ENCODE measurements at places on chromosomes 7 and 10.

DNA sequence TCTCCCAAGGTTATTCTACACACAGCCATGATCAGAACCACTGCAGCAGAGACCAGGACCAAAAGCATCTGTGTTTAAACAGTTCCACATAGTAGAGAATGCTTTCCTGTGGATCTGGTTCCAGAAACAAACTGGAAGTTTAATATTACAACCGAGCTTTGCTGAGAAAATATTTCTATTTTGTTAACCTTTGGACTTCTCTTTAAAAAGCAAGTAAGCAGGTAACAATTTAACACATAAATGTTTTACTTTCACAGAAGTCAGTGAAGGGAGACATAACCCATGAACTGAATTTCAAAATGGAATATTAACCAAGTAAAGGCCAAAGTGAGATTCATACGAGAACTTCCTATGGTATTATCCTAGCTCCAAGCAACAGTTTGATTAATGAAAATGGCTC is 98.6 kb upstream of the PHYHIPL start:
- no peak overlapping the region for H3K4me3 ChIP-seq
- no peak overlapping the region for H3K27ac ChIP-seq
- H3K27me3 ChIP-seq = no peaks in the 10 kb centered on the region
- no peak for DNase-seq
- no peaks in the 10 kb centered on the region for H3K4me1 ChIP-seq

GRCh38 chr10:86042161-86042560 is 324.4 kb downstream of the GRID1 start:
- H3K36me3 ChIP-seq = no peaks in the 10 kb centered on the region
- H3K4me1 ChIP-seq = no peaks in the 10 kb centered on the region
- no peak overlapping the region for H3K27ac ChIP-seq
- no peaks in the 10 kb centered on the region for H3K27me3 ChIP-seq

GRCh38 chr7:73705551-73705920 is 13.9 kb downstream of the STX1A start:
- H3K36me3 ChIP-seq = no peaks in the 10 kb centered on the region
- no peak for DNase-seq
- no peaks in the 10 kb centered on the region for H3K4me1 ChIP-seq
- no peak overlapping the region for H3K4me3 ChIP-seq

GRCh38 chr10:68781613-68782574 is 45.4 kb upstream of the STOX1 start:
- H3K27me3 ChIP-seq = no peaks in the 10 kb centered on the region
- H3K27ac ChIP-seq = no peak overlapping the region
- DNase-seq = no peak
- no peaks in the 10 kb centered on the region for H3K36me3 ChIP-seq
- no peaks in the 10 kb centered on the region for H3K4me1 ChIP-seq

DNA sequence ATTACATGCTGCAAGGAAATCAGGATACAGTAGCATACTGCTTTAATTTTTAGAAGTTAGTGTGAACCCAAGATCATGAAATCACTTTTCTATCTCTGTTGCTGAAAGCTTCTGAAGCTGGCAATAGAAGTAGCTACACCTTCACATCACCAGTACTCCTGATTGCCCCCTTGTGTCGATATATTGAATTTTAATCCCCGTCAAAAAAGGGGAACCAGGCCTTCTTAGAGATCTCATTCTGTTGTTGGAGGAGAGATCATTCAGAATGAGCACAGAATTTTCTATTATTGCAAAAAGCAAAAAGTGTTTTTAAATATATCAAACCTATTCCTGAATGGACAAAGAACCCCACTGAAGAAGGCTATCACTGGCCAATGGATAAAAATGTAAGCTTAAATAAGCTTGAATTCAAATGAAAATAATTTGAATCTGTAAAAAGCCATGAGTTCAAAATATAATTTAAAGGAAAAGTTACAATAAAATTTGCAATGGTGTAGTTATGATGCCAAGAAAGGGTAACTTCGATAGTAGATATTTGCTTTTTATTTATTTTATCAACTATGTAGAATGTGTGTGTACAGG is 39.7 kb upstream of the TEX47 start:
- DNase-seq = no peak
- no peaks in the 10 kb centered on the region for H3K27me3 ChIP-seq

DNA sequence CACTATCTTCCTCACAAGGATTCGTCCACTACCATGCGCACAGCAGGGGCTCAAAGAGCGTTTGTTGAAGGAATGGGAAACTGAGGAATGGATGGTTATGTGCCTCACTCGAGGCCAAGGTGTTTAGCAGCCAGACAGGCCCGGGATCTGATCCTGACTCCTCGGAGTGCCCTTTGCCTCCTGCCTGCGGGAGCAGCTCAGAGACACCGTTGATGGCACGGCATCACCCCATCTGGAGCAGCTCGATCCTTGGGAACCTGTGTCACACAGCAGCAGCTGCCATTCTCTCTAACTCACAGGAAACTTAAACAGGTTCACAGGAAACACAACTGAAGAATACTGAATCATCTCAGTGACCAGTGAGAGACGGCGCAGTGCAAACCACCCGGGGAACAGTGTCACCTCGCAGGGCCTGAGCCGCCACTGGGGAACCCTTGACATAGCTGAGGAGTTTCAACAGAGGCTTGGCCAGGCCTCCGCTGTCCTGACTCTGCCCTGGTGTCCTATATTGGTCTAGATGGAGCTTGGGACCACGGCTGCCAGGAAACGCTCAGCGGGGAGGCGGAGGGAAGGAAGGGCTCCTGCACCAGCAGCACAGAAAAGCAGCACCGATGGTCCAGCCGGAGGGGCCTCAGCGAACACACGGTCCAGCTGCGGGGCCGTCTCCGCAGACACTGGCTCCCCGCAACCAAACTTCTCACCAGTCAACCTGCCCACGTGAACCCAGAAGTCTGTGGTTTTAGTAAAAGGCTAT is 169.4 kb downstream of the ADARB2 start:
- H3K27ac ChIP-seq = no peak overlapping the region
- no peaks in the 10 kb centered on the region for H3K36me3 ChIP-seq
- no peak overlapping the region for H3K4me3 ChIP-seq
- H3K27me3 ChIP-seq = no peaks in the 10 kb centered on the region
- DNase-seq = no peak

DNA sequence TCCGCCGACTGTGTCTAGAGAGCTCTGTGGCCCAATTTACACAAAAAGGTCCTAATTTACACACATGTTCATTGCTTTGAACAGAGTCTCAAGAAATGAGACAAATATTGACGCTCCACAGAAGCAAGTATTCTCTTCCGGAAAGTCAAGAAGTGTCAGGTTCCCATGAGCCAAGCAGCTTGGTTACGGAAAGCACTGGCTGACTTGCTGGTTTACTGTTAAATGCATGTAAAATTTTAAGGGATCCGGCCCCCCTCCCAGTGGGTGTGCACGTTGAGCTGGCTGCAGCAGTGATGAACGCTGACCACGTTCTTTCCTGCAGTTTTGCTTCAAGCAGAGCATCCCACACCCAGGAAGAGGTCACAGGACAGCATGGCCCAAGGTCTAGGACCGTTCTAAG is 76.8 kb downstream of the DIP2C start:
- peaks cover 22% of the 10 kb centered on the region for H3K4me1 ChIP-seq
- H3K27ac ChIP-seq = no peak overlapping the region
- no peak for DNase-seq
- no peak overlapping the region for H3K4me3 ChIP-seq
- no peaks in the 10 kb centered on the region for H3K36me3 ChIP-seq

DNA sequence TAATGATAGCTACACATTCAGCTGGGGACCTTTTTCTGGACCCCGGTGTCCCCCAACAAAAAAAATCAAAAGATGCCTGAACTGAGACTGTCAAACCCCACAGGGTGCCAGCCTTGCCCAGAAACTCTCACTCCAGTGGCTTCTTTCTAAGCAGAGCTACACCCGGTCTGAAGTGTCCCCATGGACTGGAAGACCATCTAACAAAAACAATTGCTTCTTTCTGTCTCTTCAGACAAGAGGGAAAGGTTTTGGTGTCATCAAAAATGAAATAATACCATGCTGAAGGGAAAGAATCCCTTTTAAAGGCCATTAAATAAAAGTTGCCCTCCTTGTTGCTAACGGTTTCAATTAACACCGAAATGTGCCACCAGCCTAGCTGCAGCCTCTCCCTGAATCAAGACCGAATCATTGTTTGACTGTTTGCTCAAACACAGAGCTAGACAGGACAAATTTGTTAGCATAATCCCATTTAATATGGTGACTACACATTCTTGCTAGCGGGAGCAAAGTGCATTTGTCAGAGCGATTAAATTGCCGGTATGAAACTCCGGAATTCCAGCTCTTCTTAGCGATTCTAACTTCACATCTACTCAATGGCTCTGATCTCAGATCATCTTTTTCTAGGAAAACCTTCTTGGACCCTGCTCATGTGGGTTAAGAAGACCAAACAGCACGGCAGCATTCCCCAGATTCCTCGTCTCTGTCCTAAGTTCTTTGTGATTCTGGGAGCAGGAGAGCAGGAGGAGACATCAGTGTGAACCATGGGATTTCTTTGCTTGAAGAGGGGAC is 397.5 kb upstream of the PRKCQ start:
- no peak overlapping the region for H3K4me3 ChIP-seq
- no peak for DNase-seq
- no peaks in the 10 kb centered on the region for H3K4me1 ChIP-seq
- no peak overlapping the region for H3K27ac ChIP-seq
- no peaks in the 10 kb centered on the region for H3K27me3 ChIP-seq
- no peaks in the 10 kb centered on the region for H3K36me3 ChIP-seq

GRCh38 chr10:23404461-23404980 is 34.4 kb upstream of the OTUD1 start:
- H3K27ac ChIP-seq = no peak overlapping the region
- DNase-seq = no peak
- H3K36me3 ChIP-seq = no peaks in the 10 kb centered on the region

- no peak overlapping the region for H3K4me3 ChIP-seq
- no peak for DNase-seq
- no peaks in the 10 kb centered on the region for H3K36me3 ChIP-seq
- H3K27me3 ChIP-seq = no peaks in the 10 kb centered on the region
- H3K4me1 ChIP-seq = no peaks in the 10 kb centered on the region
These were observed 205.5 kb upstream of the STK17A start for GRCh38 chr7:43377196-43377960.

DNA sequence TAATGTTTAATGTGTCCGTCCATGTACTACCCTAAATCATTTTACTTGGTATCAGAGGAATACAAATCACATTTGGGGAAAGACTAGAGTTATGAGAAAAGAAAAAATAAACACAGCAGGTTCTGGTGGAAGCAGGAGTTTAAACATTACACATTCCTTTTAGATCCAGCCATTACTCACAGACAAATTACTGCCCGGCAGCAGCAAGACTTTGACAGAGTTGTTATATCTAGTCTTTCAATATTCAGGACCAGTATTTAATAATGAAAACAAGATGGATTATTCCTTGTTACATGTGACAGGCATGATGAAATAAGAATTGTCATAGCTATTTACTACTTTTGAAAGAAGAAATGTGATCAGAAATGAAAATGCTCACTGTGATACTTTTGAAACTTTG is 131.8 kb upstream of the GNAI1 start:
- no peak overlapping the region for H3K27ac ChIP-seq
- H3K4me3 ChIP-seq = no peak overlapping the region
- H3K27me3 ChIP-seq = no peaks in the 10 kb centered on the region
- no peak for DNase-seq

DNA sequence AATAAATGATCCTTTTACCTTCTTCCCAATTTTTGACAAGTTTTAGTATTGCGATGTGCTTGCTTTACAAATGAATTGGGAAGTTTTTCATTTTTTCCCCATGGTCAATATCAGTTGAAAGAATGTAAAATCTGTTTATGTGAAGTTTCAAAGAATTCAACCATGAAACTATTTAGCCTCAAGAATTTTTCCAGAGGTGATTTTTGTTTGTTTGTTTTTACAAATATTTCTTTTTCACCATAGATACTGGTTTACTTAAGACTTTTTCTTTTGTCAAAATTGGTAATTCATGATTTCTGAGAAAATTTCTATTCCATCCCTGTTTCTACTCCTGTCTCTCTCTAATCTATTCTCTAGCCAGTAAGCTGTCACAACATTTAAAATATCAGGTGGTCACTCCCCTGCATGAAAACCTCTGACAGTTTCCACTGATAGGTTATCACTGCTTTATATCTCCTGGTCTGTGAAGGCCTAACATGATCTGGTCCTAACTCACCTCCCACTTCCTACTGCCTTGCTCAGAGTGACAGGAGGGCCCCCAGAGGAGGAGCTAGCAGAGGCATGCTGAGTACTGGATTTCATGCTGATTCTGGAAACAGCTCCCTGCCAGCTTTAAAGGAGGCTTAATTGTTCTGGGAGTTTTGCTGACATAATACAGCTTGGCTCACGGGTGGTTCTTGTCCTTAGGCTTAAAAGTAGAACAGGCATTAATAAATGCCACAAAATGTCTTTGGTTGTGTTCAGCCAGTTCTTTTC is 7.6 kb upstream of the ARMS2 start:
- no peaks in the 10 kb centered on the region for H3K4me1 ChIP-seq
- no peak overlapping the region for H3K27ac ChIP-seq
- no peak for DNase-seq
- H3K4me3 ChIP-seq = no peak overlapping the region
- H3K27me3 ChIP-seq = no peaks in the 10 kb centered on the region

- H3K27me3 ChIP-seq = no peaks in the 10 kb centered on the region
- no peak overlapping the region for H3K27ac ChIP-seq
- no peaks in the 10 kb centered on the region for H3K36me3 ChIP-seq
- no peak overlapping the region for H3K4me3 ChIP-seq
- no peak for DNase-seq
- no peaks in the 10 kb centered on the region for H3K4me1 ChIP-seq
These were observed 132.8 kb downstream of the WNT2 start for GRCh38 chr7:117190104-117190503.

DNA sequence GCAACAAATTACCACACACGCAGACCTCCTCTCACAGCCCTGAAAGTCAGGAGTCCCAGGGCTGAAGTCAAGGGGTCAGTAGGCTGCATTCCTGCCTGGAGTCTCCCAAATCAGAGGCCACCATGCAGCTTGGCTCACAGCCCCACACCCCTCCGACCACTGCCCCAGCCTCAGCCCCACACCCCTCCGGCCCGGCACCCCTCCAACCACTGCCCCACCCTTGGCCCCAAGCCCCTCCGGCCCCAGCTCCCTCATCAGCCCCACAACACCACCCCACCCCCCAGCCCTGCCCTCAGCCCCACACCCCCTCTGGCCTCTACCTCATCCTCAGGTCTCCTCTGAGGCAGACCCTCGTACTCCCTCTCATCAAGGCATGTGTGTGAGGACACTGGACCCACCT is 85.7 kb downstream of the DIP2C start:
- no peaks in the 10 kb centered on the region for H3K27me3 ChIP-seq
- no peak for DNase-seq
- no peak overlapping the region for H3K4me3 ChIP-seq
- no peak overlapping the region for H3K27ac ChIP-seq
- peaks cover 4% of the 10 kb centered on the region for H3K4me1 ChIP-seq

- no peaks in the 10 kb centered on the region for H3K36me3 ChIP-seq
- no peaks in the 10 kb centered on the region for H3K4me1 ChIP-seq
- no peak for DNase-seq
- H3K4me3 ChIP-seq = no peak overlapping the region
- H3K27me3 ChIP-seq = no peaks in the 10 kb centered on the region
These were observed 21.8 kb upstream of the SDK1 start for GRCh38 chr7:3279147-3279818.

- H3K27me3 ChIP-seq = peaks cover 28% of the 10 kb centered on the region
- DNase-seq = no peak
- H3K4me1 ChIP-seq = peaks cover 9% of the 10 kb centered on the region
These were observed 2.3 kb upstream of the IGF2BP3 start for GRCh38 chr7:23472556-23472955.
